Posterior cingulate gyrus (tissue), 11 donors: ENCODE measurements at places on chromosomes 16 and 17.

DNA sequence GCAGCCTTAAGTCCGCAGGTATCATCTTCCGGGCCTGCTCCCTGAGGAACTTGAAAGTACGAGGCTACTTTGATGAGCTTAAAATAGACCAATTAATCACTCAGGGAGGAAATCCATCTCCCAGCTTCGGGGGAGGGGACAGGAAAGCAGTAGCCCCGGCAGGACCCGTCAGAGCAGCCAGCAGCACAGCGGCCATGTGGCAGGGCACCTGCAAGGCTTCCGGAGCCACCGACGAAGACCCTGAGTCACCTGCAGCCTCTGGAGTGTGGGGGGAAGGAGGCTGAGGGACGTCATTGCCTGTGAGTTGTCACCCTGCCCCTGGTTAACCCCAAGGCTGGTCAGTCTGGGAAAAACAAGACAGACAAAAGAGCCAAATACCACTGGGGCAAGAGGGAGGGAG, 4.4 kb upstream of the CYB561 start:
- no peak for DNase-seq

DNA sequence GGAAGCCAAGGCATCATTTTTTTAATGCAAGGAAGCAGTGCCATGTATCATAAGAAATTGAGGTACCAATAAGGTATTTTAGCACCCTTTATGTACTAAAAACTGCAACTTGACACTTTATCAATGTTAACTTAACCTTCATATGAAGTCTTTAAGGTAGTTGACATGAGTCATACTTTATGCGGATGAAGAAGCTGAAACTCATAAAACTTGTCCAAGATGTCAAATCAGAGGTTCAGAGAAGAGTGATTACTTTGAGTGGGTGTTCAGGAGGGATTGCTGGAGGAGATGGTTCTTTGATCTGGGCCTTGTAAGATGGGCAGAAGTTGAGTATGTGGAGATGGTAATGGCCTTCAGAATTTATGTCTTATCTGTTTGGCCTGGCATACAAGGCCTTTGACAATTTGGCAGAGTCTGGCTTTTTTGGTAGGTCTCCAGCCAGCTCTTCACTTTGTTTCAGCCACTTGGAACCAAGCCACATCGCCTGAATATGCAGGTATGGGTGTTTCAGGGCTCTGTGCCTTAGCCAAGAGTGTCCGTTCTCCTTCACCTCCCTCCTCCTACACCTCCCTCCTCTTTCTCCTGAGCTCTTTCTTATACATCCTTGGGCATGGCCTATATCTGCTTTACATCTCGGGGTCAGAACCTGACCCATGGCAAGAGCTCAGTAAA, 23.7 kb downstream of the YPEL2 start:
- no peak for DNase-seq

GRCh38 chr17:38591759-38592241, 14.0 kb downstream of the SRCIN1 start:
- DNase-seq = peak; percentile 91

DNA sequence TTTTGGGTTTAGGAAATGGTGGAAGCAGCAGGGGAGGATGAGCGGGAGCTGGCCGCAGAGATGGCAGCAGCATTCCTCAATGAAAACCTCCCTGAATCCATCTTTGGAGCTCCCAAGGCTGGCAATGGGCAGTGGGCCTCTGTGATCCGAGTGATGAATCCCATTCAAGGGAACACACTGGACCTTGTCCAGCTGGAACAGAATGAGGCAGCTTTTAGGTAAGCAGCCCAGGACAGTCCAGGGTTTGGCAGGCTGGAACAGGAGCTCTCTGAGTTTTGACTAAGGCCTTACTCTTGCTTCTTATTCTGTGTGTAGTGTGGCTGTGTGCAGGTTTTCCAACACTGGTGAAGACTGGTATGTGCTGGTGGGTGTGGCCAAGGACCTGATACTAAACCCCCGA, 41.4 kb downstream of the SF3B3 start:
- DNase-seq = no peak

- no peak for DNase-seq
These were observed 74.6 kb downstream of the AMFR start for GRCh38 chr16:56350491-56351405.

GRCh38 chr17:80068301-80069222, 32.1 kb downstream of the CCDC40 start:
- no peak for DNase-seq

DNA sequence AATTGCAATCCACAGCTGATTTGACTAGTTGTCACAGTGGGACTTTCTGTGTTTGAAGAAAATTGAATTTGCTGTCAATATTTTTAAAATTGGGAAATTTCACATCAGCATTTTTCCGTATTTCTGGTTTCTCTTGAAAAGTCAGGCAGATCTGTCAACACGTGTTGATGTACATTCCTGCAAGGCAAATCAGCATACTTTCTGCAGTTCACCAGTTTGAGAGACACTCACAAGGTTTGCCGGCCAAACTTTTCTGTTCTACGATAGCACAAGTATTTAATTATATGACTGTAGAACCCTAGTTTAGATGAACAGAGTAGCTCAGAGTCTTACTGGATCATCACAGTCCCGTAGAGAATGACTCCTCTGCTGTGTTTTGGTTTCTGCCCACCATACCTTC, 102.0 kb downstream of the ADAMTS18 start:
- DNase-seq = no peak
